Omental fat pad (tissue), 4 donors: ENCODE measurements at places on chromosomes 1 and 21. TPM values are rescaled to one million over a fixed set of nuclear protein-coding genes. Genes with fewer than 3 reads are reported as not detected.

DNA sequence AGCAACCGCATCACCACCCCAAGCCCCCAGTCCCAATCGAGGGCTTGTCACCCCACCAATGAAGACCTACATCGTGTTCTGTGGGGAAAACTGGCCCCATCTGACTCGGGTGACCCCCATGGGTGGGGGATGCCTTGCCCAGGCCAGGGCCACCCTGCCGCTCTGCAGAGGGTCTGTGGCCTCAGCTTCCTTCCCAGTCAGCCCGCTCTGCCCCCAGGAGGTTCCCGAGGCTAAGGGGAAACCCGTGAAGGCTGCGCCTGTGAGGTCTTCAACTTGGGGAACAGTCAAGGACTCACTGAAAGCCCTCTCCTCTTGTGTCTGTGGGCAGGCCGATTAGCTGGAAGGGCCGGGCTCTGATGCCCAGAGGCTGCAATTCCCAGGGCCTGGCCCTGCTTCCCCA, 2.0 kb downstream of the SRARP start:
- DNase-seq = no peak

GRCh38 chr1:50424884-50425375, 1.7 kb upstream of the DMRTA2 start:
- DNase-seq = no peak

GRCh38 chr1:210129092-210129491, 103.5 kb upstream of the SERTAD4 start:
- DNase-seq = no peak

GRCh38 chr1:159581422-159581821, 6.2 kb upstream of the APCS start:
- no peak for DNase-seq

The MYBPH gene
- total RNA-seq = 0.37 TPM

The TMEM269 gene
- not detected for total RNA-seq
